ENCODE measurements at places on chromosomes 13 and 19. TPM values are rescaled to one million over a fixed set of nuclear protein-coding genes. Genes with fewer than 3 reads are reported as not detected.

- DNase-seq = no peak
Observed at GRCh38 chr13:75308222-75308621, 173.7 kb downstream of the TBC1D4 start.

The CYP4F8 gene
- polyA plus RNA-seq = not detected

- no peak for DNase-seq
Observed at GRCh38 chr19:41161903-41162302, 31.1 kb upstream of the CYP2S1 start.

GRCh38 chr19:49551531-49551930, 23.7 kb downstream of the RCN3 start:
- no peak for DNase-seq

- DNase-seq = no peak
Observed at GRCh38 chr13:105982219-105982930, 553.1 kb downstream of the EFNB2 start.

DNA sequence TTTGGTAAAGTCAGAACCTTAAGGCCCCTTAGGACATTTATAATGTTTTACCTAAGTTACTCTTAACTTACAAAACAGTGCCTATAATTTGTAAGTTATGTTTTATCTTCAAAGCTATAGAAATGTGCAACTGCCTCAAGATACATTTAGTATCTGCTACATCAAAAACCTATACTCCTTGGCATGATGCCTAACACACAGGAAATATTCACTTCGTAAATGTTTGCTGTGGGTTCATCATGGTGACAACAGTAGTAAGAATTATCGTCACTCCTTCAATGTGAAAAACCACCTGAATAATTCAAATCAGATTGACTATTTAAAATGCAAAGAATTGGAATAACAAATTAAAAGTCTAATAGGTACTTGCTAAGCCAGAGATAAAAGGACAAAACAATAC, 184.1 kb downstream of the DIAPH3 start:
- DNase-seq = no peak

DNA sequence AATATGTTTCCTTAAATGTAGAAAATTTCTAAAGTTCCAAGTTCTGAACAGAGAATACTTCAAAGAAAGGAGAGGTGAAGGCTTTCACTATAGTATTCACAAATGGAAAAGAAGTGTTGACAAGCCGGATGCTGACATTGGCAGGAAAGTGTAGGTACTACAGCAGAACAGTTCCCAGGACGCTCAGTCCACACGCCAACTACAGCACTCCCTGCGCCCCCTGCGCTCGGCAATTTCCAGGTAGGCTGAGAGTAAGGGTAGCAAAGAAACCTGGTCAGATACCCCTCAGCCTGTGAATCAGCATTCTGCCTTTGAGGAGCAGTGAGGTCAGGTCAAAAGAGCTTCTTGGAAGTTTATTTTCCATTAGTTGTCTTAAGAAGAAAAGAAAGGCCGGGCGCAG, 115.3 kb downstream of the NALCN start:
- no peak for DNase-seq

The ZNF878 gene
- polyA plus RNA-seq = 0.31 TPM

DNA sequence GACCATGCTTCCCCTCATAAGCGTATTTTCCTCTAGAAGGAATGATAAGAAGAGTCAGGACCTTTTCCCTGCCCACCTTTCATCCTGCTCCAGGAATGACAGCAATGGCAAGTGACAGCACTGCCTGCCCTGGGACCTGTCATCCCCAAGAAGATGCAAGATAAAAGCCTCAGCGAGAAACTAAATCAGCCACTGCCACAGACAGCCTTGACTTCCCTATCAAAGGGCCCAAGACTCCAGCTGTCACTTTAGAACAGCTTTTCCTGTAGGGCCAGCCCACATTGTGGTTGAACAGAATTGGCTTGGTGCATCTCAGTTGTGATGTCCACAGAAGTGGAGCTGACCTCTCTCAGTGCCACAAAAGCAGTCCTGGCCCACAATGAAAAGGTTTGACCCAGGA, 1.1 kb downstream of the RAB8A start:
- no peak for DNase-seq

- DNase-seq = no peak
Observed at GRCh38 chr19:8352134-8352827, 9.2 kb upstream of the KANK3 start.

The CLEC17A gene
- not detected for polyA plus RNA-seq

DNA sequence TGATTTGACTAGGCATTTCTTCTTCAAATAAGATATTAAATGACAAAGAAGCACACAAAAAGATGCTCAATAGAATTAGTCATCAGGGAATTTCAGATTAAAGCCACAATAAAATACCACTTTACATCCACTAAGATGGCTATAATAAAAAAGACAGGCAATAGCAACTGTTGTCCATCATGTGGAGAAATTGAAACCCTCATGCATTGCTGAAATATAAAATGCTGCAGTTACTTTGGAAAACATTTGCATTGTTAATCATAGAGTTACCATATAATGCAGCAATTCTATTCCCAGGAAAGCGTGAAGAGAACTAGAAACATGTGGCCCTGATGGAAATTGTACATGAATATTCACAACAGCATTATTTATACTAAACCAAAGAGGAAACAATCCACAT, 605.5 kb upstream of the SLITRK1 start:
- DNase-seq = no peak

DNA sequence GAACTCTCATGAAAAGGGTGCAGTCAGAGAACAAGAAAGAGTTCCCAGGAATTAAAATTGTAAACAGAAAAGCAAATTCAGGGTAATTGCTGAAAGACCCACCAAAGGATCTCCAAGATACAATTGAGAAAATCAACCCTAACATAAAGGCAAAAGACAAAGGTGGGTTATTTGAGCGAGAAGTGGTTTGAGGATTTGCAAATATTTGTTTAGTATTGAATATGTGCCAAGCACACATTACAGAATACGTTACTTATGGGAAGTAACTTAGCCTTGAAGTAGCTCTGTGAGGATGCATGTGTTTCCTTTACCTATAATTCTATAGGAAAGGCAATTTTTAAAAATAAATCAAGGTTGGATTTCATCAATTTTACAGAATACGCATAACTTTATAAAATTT, 10.0 kb upstream of the CEACAM21 start:
- no peak for DNase-seq

The NPAS1 gene
- polyA plus RNA-seq = 7.0 TPM

The C1QTNF9 gene
- polyA plus RNA-seq = 8.7 TPM

The FXYD3 gene
- 0.97 TPM for polyA plus RNA-seq

DNA sequence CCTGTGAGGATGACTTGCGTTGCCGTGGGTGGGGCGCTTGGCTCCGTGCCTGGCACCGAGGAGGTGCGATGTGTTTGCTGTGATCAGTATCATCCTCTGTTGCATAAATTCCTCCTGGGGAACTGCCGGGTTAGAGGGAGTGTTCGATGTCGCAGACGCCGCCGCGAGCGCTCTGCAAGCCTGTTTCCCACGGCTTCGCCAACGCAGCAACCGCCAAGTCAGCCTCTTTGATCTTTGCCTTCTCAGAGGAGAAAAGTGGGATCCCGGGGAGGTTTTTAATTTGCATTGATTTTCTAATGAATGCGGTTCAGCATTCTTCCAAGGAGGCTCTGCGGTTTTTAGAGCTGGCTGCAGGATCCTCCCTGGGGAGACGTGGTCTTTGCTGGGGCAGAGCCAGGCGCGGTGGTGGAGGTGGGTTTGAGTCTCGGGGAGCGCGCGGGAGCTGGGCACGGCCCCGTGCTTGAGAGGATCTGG, 7.6 kb downstream of the GPR32 start:
- no peak for DNase-seq

DNA sequence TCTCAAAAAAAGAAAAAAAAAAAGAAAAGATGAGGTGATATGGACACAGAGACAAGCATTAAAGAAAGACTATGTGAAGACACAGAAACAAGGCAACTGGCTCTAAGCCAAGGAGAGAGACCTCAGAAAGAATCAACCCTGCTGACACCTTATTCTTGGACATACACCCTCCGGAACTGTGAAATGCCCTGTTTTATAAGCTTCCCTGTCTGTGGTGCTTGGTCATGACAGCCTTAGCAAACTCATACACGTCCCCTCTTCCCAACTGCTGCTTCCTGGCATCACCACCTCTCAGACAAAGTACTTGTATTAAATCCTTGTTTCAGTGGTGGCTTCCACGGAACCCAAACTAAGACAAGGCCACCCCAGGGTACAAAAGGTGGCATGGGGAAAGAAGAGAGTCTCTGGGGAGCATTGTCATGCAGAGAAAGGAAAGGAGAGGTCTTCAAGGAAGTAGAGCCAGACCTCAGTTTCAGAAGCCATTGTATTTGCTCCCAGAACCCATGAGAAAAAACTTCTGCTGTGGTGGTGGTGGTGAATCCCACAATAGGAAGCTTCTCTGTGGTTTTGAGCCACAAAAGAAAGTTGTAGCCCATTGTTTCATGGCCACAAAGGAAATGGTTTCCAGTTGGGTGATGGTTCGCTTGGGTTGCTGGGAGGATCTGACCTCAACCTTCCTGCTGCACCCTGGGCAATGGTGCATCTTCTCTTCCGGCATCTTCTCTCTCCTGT, 16.3 kb upstream of the TSPAN16 start:
- no peak for DNase-seq

GRCh38 chr13:43363156-43363953, 340.0 kb downstream of the DNAJC15 start:
- DNase-seq = peak; percentile 77

GRCh38 chr13:73715114-73715910, 418.9 kb downstream of the KLF12 start:
- DNase-seq = no peak

The RPS5 gene
- 1,753 TPM for polyA plus RNA-seq

DNA sequence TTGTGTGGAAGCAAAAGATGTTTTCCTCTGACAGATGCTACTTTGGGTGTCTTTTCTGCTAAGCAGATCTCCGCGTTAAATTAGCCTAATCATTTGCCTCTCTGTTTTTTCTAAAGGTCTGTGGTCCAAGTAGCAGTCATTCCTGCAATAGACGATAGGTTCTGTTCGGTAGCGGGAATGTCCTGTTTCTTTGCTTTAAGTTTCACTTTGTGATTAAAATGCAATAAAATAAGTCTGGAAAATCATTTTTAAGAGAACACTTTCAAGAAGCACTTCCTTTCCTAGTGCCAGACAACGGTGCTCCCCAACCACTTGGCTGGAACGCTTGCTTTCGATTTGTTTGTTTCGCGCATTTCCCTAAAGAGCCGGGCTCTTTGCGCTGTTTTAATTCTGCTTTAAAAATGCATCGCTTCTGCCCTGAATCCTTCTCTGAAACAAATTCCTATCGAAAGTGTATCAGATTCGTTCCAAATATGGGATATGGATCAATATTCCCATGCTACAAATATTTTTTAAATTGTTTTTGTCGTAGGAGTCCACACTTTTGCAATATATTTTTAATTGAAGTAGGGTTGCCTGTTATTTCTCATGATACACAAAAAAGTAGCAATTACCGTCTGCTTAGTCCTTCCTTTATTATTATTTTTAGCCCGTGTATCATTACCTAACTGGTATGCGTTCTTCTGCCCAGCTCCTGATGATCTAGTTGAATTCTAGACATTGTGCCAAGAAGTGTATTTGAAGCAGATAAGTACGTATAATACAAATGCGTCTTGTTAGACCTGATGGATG, 14.2 kb downstream of the ZIC2 start:
- DNase-seq = peak; percentile 62

- DNase-seq = no peak
Observed at GRCh38 chr13:44230736-44231135, 142.9 kb upstream of the SERP2 start.

The IL11 gene
- polyA plus RNA-seq = 0.25 TPM

DNA sequence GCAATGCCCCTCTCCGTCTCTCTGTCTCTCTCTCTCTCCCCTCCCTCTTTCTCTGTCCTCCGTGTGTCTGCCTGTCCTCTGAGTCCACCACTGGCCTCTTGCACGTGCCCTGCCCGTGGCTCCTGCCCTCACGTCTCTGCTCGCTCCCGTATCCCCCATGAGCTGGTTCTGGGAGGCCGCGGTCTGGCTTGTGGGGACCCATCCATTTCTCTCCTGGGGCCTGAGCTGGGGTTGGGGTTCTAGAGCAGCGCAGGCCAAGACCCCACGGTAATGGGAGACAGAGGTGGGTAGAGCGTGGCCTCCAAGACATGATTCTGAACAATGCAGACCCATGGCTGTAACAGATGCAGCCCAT, 19.0 kb downstream of the C2CD4C start:
- no peak for DNase-seq

DNA sequence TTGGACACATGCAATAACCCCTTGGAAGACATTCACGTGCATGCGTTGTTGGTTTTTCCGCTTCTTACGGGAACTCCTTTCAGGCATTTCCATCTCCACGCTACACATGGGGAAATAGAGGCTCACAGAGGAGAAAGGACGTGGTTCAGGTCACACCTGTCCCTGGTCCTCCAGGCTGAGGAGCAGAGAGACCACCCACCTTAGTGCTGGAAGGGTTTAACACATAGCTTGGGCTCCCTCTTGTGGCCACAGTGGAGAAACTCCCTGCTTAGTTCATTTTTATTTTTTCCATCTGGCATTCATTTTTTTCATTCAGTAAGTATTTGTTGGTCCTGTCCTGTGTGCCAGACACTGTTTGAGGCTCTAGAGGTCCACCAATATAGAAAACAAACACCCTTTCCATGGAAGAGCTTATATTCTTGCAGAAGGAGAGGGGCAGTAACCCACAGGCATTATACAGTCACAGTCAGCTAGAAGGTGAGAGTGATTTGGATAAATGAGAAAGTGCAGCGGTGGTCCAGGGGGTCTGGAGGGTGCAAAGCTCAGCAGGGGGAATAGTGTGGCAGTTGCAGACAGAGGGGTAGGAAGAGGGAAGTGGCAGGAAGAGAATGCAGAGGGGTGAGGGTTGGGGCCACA, 24.2 kb upstream of the TTYH1 start:
- DNase-seq = peak; percentile 58

The LYPD3 gene
- 2.4 TPM for polyA plus RNA-seq

GRCh38 chr13:98658131-98658530, 81.2 kb upstream of the STK24 start:
- peak; percentile 33 for DNase-seq

DNA sequence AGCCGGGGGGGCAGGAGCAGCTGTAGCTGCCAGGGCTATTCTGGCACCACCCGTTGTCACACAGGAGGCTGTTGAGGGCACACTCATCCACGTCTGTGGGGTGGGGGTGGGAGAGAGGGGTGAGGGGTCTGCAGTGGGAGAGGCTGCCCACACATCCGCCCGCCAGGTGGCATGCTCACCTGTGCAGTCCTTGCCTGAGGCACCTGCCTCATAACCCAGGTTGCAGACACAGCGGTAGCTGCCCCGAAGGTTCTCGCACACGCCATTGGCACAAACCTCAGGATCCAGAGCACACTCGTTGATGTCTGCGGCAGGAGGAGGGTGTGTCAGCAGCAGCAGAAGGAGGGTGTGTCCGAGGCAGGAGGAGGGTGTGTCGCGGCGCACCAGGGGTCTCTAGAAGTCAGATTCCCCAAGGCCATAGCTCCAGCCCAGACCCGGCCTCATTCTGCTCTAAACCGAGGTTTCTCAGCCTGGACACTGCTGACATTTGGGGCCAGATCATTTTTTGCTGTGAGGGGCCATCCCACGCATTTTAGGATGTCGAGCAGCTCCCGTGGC, 20.3 kb downstream of the FBN3 start:
- no peak for DNase-seq

DNA sequence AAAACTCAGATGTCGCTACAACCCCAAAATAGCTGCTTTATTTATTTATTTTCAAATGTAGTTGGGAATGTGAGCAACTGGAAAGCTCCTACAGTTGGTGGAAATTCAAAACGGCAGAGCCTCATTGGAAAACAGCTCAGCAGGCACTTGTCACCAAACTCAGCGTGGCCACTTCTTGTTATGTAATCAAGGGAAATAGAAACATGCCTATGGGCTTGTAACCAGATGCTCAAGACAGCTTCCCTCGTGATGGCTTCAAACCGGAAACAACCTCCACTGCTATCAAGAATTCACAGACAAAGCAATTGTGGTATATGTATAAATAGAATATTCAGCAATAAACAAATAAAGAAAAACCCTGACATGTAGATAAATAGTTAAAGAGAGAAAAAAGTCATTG, 627.8 kb upstream of the SLC10A2 start:
- no peak for DNase-seq

The PTH2 gene
- not detected for polyA plus RNA-seq

The CILP2 gene
- polyA plus RNA-seq = 1.5 TPM
